Fibroblast of skin of left biceps (primary cell): ENCODE measurements at places on chromosomes 3 and 15.

DNA sequence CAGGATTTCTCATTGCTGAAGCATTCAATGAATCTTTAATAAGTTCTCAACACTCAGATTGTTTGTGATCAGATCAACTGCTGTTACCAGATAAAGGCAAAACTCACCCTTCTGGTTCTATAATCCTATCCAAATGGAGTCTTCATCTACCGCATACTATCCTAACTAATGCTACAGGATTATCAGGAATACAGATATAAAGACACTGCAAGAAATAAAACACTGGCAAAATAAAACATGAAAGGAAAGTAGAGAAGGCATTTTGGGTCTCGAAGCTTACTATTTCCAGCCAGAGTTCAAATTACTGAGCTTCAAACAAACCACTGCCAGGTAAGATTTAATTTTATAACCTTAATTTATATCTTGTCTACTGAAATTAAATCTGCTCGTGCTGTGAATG, 524 bp downstream of the CHRM5 start:
- DNase-seq, result no peak

DNA sequence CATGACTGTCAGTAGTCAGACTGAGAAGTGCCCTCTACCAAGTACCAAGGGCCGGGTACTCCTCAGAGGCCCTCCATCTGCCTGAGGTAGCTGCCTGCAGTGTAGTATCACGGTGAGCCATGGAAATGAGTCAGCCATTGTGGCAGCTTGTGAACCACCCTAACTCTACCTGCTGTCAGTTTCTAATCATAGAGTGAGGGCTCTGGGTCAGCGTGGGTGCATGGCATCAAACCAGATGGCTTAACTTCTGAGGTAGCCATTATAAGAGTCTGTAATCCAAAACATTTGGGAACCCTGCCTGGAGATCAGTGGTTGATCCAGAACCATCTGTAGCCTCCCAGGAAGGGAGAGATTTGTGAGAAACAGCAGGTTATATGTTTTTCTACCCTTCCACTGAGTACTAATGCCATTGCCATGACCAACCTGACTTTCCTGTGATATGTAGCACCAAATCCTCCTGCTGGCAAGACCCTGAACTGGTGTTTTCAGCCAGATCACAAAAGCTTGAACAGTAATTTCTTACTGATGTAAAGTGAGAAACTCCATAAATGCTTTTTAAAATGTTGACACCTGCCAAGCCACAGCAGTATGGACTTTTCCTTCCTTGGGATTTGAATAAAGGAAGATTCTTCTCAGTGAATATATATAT, 38.9 kb downstream of the ABHD2 start:
- DNase-seq, result no peak

- DNase-seq, result no peak
Observed at GRCh38 chr15:77112838-77113504, 42.1 kb upstream of the TSPAN3 start.

GRCh38 chr15:68228971-68229385, 550 bp downstream of the CLN6 start:
- no peak for DNase-seq

- peak; percentile 70 for DNase-seq
Observed at GRCh38 chr15:48541341-48542278, 103.9 kb downstream of the FBN1 start.

- DNase-seq, result no peak
Observed at GRCh38 chr3:125179143-125179883, 33.2 kb downstream of the SLC12A8 start.

DNA sequence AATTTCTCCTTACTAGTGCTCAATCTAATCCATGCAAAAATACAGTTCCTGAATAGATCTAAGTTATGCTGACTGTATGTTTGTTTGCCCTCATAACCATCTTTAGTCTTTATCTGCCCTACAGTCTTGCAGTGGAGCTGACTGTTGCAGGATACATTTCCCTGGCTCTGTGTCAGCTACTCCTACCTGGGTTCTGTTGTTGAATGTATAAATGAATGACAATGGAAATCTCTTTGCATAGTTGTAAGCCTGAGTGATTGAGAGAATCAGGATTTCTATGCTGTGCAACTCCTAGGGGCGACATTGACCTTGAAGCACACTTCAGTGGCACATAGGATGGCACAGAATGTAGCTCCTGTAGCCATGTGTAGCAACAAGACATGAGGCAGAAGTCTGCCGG, 16.0 kb upstream of the ZBBX start:
- no peak for DNase-seq
